ENCODE measurements at places on chromosomes 2 and 18.

GRCh38 chr2:217662984-217663602, 339.7 kb downstream of the TNS1 start:
- no peak for DNase-seq

DNA sequence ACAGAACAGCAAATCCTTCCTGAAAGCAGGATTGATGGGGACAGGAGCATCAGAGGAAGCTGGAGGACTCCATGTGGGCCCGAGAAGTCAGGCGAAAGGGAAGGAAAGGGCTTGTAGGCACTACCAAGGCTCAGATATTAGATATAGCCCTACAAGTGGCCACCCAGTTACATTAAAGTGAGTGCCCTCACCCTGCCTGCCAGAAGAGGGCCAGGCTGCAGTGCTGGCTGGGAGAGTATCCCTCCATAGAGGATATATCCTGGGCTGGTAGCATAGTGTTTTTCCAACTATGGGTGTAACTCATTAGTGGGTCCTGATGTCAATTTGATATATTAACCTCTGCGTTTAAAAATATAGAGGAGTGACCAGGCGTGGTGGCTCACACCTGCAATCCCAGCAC, 285.2 kb downstream of the MYCN start:
- DNase-seq = no peak

- DNase-seq = no peak
Observed at GRCh38 chr18:45071956-45072355, 391.3 kb downstream of the SETBP1 start.

DNA sequence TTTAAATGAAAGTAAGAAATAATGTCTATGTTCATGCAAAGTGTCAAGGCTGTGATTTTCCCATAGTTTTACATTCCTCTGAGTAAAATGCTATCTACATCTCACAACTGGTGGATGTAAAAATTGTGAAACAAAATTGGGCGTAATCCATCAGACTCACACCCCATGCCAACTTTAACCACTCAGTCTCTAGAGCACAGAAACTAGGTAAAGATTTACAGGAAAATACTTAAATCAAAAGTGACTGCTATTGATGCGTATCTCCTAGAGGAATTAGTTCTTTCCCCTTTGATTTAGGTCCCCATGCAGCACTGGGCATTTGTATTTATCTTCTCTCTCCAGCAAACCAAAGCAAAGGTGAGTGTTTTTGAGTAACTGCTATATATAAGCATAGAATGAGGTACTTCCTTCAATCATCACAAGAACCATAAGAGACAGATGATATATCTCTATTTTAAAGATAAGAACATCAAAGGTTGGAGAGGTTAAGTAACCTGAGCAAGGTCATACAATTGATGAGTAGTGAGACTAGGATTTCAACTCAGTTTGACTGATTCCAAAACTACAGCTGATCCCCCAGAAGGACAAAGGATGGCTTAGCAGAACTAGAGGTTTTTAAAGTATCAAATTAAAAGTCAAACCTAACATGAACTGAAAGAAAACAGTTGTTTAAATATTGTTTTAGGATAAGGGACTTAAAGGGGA, 594.0 kb upstream of the ACVR2A start:
- DNase-seq = no peak

DNA sequence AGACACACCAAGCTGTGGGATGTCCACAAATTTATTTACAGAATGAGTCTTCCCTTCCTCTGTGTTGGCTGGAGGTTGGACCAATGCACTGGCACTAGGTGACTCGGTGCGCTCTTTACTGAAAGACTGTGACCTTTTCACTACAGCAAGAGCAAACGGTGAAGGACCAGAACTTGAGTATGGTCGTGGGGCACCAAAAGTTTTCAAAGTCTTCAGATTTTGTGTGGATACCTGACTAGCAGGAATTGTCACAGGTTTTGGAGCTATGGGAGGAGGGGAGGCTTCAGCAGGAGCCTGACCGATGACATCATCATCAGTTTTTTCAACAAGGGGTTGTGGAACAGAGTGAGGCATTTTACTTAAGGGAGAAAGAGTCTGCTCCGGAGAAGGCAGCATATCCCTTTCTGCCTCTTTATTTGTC, 73.0 kb upstream of the GRB14 start:
- no peak for DNase-seq

DNA sequence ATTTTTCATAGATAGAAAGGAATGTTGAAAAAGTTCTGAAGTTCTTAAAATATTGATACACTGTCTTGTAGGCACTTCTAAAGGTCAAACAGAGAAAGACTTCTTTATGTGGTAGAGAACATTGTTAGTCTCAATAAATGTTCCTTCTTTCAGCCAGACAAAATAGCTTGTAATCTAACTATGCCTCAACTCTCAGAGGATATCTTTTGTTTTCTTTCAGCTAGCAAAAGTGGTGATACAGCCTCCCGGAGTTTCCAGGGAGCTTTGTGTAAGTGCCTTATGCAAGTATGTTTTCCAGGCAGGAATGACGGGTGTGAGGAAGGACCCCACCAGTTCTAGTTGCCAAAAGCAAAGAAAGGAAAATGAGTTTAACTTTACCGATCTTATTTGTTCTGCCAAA, 452.1 kb upstream of the ST6GAL2 start:
- no peak for DNase-seq

DNA sequence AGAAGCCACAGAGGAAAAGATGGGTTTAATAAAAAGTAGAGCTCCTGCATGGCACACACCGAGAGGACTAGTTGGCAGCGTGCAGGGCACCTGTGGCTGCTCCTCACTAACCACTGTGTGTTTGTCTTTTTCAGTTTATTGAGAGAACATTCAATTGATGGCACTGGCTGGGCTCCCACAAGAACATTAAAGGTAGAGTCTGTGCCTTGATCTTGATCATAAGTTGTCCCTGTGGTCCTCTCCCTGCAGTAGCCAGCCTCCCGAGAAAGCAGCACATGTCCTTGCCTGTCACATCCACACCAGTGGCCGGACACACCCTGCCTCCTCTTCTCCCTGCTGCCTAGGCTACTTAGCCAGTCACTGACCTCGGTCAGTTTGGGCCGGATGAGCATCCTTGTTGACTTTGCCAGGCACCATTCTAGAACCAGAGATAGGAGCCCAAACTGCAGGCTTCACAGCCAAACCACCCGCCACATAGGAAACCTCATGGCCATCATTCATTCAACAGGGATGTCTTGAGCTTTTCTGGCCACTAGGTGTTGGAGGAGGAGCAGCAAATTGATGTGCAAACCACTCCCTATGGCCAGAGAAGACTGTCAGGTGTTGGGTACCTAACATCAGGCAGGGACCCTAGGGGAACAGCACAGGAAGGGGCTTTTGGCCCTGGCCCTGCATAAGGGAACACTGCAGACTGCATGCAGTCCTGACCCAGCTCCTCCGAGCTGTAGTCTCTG, 30.2 kb upstream of the SCLY start:
- no peak for DNase-seq

All from activated T-cell treated with anti-CD3 and anti-CD28 coated beads, Interleukin-2, amount 50 U/mL, for 4 hours (primary cell).